Head of caudate nucleus (tissue), 42 donors: ENCODE measurements at places on chromosomes 7 and 10.
A peak's percentile ranks its signal among the peaks of the same experiment; 100 is the strongest.

- DNase-seq: no peak
Observed at GRCh38 chr7:150835019-150835418, 17.3 kb upstream of the AOC1 start.

- DNase-seq: no peak
Observed at GRCh38 chr7:43014406-43014805, 82.2 kb downstream of the MRPL32 start.

DNA sequence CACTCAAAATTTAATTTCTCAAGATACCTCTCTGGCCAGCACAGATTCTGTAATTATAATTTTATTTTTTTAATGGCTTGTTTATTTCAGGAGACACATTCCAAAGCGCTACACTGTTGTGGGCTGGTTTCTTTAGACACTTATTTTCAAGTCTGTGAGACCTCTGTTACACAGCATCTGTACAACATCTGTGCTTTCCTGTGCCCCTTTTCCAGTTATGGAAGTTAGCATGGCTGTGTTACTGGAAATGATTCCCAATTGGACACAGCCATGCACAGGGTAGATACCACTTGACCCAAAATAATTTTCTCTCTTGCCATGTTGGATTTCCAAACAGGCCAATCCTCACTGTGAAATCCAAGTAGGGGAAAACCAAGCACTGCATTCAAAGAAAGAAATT is 172.3 kb upstream of the ADCY1 start:
- no peak for DNase-seq

DNA sequence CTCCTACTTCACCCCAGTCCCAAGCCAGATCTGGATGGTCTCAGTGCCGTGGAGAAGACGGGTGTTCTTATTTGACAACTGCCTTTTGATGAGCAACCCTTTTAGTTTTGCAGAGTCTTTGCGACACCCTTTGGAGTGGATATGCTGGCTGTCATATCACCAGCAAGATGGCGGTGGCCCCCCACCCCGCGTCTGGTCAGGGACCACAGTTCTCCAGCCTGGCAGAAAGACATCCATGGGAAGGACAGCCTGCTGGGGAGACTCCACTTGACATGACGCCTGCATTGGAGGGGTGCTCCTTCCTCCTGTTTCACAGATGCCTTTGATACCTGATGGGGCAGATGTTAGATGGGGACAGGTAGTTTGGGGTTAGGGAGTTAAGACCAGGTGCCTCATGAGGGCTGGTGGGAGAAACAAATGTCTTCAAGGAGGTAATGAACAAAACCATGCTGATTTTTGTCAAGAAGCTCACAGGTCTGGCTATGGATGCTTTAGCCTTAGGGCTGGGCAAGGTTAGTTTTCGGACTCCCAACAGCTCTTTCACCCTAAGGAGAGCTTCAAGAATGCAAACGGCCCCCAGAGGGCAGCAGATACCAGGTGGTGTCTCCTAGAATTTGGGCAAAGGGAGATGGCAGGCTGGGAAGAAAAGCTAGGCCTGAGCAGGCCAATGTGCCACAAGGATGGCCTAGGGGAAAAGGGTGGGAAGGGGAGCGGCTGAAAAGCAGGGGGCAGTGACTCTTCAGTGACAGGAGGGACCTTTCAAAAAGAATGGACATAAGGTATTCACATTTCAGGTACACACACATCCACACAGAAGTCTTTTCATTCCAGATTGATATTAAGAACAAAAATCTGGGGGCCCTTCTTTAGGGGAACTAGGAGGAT is 95.2 kb downstream of the CLEC2L start:
- DNase-seq: peak; percentile 52

GRCh38 chr7:106611911-106612310 is 49.0 kb downstream of the CCDC71L start:
- no peak for DNase-seq

DNA sequence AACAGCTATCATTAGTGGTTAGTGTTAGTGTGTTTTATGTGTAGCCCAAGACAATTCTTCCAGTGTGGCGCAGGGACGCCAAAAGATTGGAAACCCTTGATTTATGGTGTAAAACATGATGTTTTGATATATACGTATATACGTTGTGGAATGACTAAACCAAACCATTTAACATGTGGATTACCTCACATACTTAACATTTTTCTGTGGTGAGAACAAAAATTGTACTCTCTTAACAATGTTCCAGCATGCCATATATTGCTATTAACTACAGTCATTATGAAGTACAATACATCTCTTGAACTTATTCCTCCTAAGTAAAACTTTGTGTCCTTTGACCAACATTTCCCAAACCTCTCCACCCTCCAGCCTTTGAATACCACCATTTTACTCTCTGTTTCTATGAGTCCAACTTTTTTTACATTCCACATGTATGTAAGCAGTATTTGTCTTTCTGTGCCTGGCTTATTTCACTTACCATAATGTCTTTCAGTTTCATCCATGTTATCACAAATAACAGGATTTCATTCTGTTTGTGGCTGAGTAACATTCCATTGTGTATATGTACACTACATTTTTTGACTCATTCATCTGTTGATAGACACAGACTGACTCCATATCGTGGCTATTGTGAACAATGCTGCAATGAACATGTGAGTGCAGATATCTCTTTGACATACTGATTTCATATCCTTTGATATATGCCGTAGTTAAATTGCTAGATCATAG is 42.2 kb upstream of the MAGI2 start:
- no peak for DNase-seq

DNA sequence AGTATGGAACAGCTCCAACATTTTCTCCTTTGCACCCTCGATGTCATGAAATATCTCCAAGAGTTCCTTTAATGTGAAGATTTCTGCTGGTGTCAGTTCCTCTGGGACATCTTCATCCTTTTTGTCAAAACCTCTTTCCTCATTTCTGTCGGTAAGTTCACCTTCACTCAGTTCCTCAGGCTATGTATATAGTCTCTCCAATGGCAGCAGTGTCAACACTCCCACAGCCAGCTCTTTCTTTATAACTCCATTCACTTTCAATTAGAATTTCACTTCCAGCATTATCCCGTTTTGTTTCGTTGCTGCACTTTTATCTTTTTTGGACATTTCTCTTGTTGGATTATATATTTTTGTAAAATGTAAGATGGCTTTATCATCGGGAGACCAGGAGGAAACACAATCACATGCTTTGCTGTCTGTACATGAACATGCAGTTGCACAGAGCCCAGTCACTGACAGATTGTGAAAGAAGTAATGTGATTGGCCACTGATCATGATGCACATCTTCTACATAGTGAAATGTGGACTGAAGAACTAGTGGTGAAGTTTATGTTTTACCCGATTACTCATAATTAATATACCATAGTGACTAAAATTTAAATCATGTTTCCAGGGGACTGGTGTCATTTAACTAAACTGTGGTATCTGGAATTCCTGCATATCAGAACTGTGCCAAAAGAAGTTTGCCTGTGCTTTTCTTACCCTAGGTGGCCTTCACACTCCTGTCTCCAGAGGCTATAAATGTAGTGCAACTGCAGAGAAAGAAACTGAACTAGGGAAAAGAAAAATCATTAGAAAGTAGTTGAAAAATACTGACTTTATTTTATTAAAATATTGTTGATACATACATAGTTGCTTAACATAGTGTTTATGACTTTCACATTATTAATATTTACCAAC is 289.6 kb downstream of the PPP1R3A start:
- no peak for DNase-seq

- DNase-seq: no peak
Observed at GRCh38 chr7:77416621-77417371, 647 bp upstream of the GSAP start.

DNA sequence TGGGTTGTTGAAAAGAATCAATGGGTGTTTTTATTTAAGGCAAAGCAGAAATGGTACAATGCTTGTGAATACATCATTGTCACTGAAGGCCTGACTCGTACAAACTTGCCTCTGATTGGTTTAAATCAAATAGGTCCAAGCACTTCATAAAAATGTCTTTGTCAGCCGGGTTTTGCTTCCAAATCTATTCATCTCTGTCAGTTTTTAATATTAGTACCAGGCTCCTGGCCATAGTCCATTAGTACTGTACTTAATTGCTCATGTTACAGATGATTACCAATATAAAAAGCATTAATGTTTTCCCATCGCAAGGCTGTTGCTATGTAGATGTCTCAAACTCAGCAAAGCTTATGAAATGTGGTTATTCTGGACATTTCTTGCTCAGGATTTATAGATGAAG is 171.9 kb downstream of the ARID5B start:
- peak; percentile 47 for DNase-seq

DNA sequence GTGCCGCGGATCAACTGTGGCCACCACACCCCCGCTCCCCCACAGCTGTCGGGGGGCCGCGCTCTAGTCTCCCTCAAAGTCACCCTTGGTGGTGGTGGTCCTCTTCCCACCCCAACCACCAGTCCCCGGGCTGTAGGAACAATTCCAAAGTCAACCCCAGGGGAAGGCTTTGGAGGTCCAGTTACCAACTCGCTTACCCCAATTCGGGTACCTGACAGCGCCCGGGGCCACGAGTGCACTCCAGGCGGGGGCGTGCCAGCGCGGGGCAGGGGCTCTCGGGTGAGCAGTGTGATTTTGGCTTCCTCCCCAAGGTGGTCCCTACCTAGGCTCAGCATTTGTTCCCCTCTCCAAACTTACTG is 584 bp upstream of the ZMIZ1 start:
- DNase-seq: no peak

- DNase-seq: no peak
Observed at GRCh38 chr7:7176406-7177043, 5.8 kb upstream of the C1GALT1 start.

DNA sequence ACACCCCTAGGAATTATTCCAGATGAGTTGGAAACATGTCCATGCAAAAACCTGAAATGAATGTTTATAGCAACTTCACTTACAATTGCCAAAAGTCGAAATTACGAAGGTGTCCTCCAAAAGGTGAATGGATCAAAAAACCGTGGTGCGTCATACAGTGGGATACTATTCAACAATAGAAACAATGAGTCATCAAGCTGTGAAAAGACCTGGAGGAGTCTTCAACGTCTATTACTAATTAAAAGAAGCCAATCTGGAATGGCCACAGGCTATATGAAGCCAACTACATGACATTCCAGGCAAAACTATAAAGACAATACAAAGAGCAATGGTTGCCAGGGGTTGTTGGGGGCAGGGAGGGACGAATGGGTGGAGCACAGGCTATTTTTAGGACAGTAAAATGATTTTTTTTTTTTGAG is 12.6 kb upstream of the PPP2R2D start:
- no peak for DNase-seq

- DNase-seq: no peak
Observed at GRCh38 chr7:80210400-80210799, 75.8 kb downstream of the GNAI1 start.

DNA sequence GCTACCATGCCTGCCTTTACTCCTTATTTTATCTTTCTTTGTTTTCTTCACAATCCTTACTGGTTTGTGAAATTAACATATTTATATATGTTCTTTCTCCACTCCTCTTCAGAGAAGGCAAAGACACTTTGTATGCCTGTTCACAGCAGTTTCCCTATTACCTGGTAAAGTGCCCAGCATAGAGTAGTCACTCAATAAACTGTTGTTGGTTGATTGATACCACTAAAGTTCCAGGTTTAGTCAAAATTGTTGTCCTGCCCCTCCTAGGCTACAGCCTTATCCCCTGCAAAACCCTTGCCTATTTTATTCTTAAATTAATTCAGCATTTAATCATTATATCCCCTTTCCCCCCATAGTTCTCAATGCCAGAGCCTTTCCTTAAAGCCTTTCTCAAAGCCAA is 76.1 kb downstream of the POLL start:
- no peak for DNase-seq

GRCh38 chr10:104447331-104447730 is 93.7 kb downstream of the CFAP58 start:
- DNase-seq: no peak
